EH (cell line): ENCODE measurements at places on chromosomes 7 and 10.

DNA sequence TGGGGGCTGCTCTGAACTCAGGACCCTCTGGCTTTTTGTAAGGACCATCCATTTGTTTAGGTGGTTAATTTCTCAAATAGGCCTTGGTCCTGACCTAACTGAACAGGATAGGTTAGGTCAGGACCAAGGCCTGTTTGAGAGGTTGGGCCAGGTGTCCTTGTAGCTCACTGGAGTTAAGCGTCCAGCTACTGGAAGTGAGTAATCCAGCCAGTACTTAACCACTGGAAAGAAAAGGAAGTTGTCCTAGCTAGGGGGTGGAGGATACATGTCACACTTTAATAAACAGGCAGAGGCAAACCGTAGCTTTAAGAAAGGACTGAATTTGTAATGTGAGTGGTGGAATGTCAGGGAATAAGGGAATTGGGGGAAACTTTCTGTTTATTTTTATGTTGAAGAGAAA is 96.0 kb downstream of the GPR85 start:
- DNase-seq: peak; percentile 63

DNA sequence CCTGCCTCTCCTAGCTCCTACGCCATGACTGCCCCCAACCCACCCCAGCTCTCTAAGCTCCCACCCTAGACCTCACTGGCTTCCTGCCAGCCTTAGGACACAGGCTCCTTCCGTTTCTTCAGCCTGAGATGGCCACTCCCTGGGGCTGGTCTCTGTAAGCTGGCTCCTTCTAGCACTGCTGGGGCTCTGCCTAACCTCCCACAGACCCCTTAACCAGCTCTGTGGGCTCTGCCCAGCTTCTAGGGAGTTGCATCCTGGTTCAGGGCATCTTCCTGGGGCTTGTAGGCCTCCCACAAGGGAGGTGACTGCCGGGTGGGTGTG is 478.6 kb upstream of the KLF6 start:
- DNase-seq: no peak

DNA sequence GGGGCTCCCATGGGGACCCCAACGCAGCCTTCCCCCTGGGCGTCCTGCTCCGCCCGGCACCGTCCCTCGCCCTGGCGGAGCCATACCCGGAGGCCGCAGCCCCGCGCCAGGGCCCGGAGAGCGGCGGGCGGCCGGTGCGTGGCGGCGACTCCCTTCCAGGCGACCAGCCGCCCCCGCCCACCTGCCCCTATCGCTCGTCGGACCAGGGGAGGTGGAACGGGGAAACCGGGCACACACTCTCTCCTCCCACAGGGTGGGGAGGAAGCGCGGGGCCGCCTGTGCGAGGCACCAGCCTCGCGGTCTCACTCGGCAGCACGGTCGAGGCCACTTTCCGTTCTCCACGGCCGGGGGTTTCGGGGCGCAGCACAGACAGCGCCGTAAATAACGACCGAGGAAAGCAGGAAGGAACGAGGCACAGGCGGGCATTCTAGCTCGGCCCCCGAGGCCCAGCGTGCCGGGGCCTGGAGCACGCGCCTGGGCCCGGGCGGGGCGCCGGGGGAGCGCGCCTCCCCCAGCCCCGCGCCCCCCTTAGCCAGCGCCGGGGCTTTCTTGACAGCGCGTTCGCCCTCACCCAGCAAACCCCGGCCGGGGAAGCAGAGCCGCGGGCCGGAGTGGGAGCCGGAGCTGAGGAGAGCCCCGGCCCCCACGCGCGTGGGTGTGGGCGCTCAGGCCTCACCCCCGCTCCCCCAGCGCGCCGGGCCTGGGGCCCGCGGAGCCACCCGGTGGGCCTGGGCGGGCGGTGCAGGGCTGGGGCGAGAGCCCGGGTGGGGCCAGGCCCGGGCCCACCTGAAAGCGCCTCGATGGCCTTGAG is 936 bp downstream of the IGF2BP3 start:
- DNase-seq: no peak

- DNase-seq: no peak
Observed at GRCh38 chr10:80769700-80770160, 232.0 kb downstream of the SH2D4B start.

GRCh38 chr7:37405603-37406122 is 43.0 kb downstream of the ELMO1 start:
- DNase-seq: no peak

DNA sequence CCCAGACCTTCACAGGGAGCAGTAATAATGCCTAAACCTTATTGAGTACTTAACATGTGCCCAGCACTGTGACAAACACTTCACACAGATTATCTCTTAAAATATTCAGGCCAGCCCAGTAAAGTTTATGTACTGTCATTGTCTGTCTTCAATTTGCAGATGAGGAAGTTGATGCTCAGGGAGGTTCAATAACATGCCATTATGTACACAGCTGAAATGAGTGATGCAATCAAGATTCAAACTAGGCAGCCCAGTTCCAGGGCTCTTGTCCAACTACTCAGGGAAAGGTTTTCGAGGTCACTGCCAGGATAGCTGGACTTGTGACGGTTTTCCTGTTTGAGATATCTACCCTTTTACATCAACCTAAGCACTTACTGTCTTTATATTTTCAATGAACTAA is 56.1 kb downstream of the AUTS2 start:
- DNase-seq: no peak

DNA sequence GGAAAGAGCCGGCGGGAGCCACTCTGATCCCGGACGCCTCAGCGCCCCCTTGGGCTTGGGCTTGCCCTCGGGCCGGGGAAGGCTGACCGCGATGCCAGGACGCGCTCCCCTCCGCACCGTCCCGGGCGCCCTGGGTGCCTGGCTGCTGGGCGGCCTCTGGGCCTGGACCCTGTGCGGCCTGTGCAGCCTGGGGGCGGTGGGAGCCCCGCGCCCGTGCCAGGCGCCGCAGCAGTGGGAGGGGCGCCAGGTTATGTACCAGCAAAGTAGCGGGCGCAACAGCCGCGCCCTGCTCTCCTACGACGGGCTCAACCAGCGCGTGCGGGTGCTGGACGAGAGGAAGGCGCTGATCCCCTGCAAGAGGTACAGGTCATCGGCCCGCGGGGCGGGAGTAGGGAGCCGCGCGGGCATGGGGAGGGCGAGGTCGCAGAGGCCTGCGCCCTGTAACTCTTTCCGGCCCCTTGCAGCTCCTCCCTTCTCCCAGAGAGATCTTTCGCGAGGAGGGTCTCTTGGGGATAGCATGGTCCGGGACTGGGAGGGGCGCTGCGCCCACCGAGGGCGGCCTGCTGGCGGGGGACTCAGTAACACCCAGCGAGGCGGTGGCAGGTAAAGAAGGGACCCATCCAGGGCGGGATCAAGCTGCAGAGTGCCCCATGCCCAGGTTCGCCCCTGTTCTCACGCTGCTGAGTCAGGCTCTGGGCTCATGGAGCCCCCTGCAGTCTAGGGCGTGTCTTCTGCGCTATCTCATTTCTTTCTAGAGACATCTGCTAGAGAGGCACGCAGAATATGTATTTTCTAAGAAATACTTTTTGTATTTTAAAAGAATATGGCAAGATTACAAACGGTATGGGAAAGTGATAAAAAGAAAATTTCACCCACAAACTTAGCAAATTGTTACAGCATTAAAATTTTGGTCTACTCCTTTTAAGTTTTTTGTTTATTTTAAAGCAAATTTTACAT is 687 bp downstream of the EPDR1 start:
- DNase-seq: no peak

DNA sequence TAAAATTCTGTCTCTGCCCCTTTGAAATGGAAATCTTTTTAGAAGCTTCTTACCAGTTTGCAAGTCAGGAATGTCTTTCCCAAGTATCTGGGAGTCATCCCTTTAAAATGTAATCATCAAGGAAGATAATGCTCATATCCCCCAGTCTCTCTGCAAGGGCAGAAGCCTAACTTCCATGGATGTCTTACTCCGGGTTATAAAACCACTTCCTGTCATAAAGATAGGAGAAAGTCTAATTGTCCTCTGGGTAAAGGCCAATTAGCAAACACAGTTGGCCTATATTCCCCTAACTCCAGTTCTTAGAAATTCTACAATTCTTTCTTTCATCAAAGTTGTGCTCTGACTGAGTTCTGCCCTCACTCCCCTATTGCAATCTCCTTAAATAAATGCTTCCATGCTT is 1631.5 kb upstream of the LRRTM3 start:
- DNase-seq: no peak

GRCh38 chr10:119412244-119413092 is 130.1 kb downstream of the RGS10 start:
- DNase-seq: peak; percentile 57

GRCh38 chr10:112732277-112732921 is 217.6 kb upstream of the TCF7L2 start:
- DNase-seq: peak; percentile 76

- DNase-seq: peak; percentile 2
Observed at GRCh38 chr7:32275216-32276009, 205.2 kb upstream of the PDE1C start.

DNA sequence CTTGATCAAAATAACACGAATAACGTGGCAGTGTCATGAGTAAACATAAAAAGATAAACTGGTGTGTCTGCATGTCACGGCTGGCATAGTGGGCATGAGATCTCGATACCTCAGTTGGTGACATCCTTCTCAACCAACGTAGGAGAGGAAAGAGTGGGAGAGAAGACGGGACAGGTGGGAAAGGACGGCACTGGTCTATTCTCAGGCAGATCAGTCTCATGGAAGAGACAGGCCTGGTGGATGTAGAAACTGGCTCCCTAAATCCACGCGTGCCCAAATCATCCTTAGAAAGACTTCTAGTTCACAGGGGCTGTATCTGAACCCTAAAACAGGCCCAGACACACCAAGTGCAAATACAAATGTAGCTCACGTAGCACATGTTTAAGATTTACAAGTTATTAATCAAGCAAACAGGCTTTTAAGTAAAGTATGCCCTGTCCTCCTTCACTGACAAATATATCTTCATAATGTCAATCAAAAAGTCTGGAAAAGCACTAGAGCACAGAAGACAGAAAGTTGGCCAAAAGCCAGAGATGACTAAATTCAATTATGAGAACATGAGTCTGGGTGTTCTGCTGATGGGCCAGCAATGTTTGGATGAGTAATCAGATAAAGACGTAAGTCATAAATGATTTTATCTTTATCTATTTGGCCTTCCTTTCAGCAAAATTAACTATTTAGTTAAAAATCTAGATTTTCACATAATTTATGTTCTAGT is 56.3 kb downstream of the SFMBT2 start:
- peak; percentile 10 for DNase-seq

- peak; percentile 71 for DNase-seq
Observed at GRCh38 chr7:107711301-107711700, 32.6 kb upstream of the CBLL1 start.

- DNase-seq: peak; percentile 23
Observed at GRCh38 chr10:35946556-35946955, 304.5 kb upstream of the FZD8 start.

DNA sequence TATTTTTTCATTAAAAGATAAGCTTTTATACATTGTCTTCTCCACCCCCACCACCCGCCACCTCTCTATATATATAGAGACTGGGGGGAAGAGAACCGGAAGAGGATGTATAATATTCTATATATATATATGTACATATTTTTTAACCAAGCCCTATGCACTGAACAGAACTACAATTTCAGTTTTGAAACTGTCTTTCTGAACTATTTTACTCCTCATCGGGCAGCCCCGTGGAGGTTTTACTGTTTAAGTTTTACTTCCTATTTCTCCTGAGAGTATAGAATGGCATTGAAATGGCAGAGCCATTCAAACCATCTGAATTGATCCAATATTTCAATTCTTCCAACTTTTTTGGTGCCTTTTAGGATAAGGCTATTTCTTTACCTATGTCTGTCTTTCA is 1047.1 kb downstream of the NRG3 start:
- no peak for DNase-seq

GRCh38 chr7:24734306-24734705 is 23.0 kb downstream of the GSDME start:
- DNase-seq: peak; percentile 60

GRCh38 chr7:107070710-107071109 is 26.2 kb downstream of the PRKAR2B start:
- DNase-seq: no peak

DNA sequence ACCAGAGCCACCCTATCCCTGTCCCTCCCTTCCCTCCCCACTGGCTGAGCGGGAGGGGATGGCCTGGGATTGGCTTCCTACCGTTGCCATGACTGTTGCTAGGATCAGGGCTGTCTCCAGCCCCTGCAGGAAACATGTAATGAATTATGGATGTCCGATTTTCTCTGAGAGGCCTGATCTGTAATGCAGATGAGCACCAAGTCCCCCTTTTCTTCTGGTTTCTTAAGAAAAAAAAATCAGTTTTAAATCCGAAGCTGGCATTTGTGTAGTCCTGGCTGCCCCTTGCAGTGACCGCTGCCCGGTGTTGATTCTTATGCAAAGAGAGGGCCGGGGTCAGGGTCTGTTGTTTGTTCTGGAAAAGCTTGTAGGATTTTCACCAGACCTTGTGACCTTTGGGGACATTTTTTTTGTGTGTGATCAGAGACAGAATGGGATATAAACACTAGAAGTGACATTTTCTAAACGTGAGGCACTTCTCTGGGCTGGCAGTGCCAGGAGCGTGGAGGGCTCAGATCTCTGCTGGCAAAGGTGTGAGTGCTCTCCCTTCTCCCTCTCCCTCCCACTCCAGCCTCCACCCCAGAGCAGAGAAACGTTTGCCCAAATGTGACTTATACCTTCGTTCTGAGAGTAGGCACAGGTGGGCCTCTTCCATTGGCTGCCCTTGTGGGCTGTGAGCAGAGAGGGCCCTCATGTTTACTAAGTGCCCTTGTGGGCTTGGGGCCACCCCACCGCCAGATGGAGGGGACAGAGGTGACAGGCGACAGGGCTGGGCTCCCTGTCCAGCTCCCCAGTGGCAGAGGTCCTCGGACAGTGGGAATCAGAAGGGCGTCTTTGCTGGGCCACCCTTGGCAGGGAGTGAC is 127.5 kb downstream of the DNAJB6 start:
- no peak for DNase-seq

GRCh38 chr7:1669954-1670893 is at the start of gene ELFN1:
Gene ELFN1 (plus strand): TSS chr7:1670277. CDS start chr7:1744597, 74,320 bp downstream.
- peak; percentile 49 for DNase-seq

DNA sequence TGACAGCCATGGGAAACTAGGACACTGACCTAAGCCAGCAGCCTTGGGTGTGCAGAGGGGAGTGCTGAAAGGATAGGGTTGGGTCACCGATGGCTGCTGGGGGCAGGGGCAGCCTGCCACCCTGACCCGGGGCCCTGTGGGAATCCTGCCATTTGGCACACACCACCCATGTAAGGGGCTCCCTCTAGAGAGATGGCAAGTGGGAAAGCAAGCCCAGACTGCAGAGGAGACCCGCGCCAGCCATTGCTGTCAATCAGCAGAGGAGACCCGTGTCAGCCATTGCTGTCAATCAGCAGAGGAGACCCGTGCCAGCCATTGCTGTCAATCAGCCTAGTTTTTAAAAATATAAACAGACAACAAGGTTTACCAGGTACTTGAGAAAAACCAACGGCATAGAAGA is 27.4 kb upstream of the PRKAG2 start:
- DNase-seq: no peak

DNA sequence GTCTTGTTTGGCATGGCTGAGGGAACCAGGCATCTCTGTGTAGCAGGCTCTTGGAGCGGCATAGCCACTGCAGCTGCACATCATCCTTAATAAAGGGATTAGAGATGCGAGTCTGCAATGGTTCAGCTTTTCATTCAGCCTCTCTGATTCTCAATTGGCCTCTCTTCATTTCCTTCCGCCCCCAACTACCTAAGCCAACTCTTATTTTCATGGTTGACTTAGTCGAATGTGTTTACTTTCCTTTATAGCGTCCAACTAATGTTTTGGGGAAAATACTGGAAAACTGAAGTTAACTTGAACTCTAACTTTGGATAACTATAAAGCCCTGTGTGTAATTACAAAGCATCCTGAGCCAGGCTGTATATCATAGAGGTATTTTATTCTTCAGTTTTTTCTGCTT is 202.2 kb upstream of the KIAA1217 start:
- no peak for DNase-seq

- DNase-seq: peak; percentile 61
Observed at GRCh38 chr10:122163174-122164022, 107.7 kb upstream of the BTBD16 start.

- DNase-seq: no peak
Observed at GRCh38 chr10:21069929-21070700, 173.0 kb upstream of the NEBL start.
